ENCODE measurements at places on chromosomes 4 and X.

DNA sequence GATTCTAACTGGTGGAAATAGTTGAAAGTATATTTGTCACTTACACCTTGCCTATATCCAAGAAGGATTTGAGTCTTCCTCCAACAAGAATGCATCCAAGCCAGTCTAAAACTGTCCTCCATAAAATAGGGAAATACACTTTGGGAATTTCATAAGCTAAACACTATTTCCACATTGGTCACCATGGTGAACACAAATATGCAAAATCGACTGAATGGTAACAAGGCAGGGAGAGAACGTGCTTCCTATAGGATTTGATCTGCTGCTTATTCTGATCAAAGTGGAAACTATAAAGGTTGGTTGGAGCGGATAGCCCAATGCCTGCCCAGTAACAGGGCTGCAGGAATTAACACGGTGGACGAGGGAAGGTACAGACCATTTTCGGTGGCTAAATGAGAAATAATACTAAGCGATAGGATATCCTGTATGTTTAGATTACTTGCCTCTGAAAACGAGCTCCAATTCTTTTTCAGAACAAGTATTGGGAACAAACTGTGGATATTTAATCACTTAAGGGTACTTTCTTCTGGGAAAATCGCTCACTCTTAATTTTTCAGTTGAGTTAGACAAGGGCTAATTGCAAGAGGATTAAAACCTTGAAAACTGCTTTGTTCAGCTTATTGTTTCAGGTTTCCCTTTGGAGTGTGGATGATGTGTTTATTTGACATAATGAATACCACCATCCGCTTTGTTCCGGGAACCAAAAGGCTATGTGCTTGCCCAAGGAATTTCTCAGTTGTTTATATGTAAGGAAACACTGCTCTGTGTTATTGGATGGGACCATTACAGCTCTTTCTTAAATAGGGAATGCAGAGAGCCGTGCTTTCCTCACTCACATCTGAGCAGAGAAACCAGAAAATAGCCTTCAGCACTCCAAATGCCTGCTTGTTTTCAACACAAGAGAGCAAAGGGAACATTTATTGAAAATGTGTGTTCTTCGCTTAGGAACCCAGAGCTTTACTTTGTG lies 194.4 kb downstream of the CBR4 start:
- DNase-seq, result peak; percentile 75

- no peak for DNase-seq
These were observed 41.0 kb upstream of the CDKN2AIP start for GRCh38 chr4:183403486-183403885.

DNA sequence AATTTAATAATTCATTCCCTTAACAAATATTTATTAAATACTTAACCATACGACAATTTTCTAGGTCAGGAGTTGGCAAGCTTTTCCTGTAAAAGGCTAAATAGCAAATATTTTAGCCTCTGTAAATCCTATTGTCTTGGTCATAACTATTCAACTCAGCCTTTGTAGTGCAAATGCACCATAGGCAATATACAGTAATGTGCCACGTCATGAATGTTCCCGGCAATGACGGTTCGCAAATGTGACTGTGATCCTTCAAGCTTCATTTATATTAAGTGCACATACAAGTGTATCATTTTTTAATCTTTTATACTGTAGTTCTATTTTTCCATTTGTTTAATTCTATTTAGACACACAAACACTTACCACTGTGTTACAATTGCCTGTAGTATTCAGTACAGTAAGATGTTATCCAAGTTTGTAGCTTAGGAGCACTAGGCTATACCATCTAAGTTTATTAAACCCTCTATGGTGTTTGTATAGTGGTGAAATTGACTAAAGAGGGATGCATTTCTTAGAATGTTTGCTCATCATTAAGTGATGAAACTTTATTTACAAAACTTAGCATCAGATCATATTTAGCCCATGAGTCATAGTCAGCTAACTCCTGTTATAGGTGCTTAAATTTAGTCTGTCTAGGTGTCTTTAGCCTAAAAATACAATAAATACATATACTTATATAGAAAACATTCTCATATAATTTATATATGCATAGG lies 553.6 kb downstream of the STPG2 start:
- no peak for DNase-seq

- DNase-seq, result peak; percentile 44
These were observed 36.9 kb downstream of the CEP44 start for GRCh38 chr4:174320494-174321199.

DNA sequence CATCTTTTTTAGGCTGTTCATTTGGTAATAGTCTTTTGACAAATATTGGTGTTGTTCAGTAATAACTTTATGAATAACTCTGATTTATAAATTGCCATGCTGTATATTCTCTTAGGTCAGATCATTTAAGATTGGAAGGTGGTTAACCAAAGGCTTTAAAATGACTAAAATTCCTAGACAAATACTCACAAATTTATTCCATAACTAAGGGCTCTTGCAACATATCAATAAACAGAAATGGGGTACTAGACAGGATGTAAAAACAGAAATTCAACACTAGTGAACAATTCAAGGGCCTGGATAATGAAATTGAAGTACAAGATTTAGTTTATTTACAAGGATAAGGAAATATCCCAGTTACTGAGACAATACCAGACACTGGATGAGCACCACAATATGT lies 328.6 kb downstream of the PCDH19 start:
- no peak for DNase-seq

- no peak for DNase-seq
These were observed 138.4 kb downstream of the CPE start for GRCh38 chr4:165517216-165517615.

GRCh38 chrX:36019125-36019524 lies 99.6 kb downstream of the CFAP47 start:
- DNase-seq, result no peak

DNA sequence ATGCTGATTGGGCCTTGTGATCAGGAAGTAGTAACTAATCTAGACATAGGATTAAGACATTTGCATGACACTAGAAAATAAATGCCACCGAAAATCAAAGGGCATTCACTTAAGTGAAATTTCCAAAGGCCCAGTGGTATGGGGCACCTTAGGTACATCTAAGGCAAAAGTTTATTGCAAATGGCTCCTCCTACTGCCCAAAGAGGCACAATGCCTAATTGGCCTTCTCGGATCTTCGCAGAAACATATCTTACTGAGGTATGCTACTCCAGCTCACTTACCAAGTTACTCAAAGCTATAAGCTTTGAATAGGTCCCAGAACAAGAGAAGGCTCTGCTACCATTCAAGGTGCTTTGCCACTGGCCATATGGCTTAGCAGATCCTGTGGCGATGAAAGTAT lies 174.8 kb upstream of the CXCL13 start:
- DNase-seq, result no peak

DNA sequence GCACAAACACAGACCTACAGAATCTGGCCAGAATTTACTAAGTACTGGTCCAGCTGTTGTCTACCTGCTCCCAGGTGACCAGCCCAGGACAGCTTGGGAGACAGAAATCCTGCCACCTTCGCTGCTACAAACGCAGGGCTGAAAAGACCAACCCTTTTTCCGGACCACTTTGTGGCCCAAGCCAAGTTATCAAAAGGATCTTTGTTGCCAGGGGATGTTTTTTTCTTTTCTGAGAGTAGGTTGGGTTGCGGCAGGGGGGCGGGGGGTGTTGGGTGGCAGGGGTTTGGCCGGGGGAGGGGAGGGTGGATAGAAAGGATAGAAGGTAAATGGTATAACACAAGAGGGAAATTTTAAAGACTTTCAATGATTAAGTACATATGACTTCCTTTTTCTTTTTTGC lies 63.4 kb downstream of the STOX2 start:
- no peak for DNase-seq

DNA sequence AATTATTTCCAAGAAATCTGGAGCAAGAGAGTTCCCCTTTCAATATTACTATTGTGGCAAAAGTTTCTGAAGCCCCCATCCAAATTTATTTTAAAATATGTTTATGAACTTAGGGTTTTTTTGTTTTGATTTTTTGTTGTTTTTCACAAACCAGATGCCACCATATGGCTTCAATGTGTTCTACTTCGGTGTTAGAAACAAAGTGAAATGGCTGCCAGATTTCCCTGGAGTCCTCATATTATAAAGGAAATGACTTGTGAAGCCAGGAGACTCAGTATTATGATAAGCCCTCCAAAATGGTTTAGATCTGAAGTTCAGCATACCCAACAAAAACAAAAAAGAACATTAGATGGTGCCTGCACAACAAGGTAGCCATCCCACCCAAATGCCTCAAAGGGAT lies 154.2 kb upstream of the SPANXC start:
- DNase-seq, result no peak

DNA sequence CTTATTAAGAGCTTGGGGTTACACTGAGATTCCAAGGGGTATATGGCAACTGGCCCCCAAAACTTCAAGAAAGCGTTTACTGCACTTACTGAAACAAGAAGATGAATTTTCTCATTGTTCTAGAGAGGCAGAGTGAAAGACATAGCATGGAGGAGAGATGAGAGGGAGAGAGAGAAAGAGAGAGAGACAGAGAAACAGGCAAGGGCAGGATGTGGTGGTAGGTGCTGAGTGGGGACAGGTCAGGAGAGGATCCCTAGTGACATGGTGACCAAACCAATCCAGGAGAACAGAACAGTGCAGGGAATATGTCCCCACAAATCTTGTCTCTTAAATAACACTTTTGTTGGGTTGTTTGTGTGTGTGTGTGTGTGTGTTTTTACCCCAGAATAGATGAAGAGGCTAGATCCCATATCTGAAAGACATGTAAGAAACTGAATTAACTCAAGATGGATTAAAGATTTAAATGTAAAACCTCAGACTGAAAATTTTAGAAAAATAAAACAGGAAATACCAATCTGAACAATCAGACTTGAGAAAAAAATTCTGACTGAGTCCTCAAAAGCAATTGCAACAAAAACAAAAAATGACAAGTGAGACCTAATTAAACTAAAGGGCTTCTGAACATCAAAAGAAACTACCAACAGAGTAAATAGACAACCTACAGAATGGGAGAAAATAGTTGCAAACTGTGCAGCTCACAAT lies 202.2 kb downstream of the QDPR start:
- DNase-seq, result peak; percentile 13

DNA sequence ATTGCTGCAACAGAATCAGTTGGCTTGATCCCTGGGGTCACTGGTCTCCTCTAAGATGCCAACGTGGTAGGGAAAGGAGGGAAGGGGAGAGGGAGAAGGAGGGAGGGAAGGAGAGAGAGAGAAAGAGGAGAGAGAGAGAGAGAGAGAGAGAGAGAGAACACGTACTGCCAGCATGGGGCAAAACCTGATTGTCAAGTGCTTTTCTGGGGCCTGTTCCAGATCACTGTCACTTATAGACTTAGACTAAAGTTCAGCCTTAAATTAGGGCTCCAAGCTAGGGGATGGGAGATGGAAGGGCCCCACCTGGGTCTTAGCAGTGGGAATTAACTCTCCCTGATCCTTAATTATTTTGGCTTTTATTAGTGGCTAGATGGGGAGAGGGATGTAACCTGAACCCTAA lies 12.9 kb downstream of the SHROOM4 start:
- DNase-seq, result peak; percentile 21

- peak; percentile 46 for DNase-seq
These were observed 1.3 kb downstream of the NAF1 start for GRCh38 chr4:163165217-163166017.

- peak; percentile 39 for DNase-seq
These were observed 26.0 kb downstream of the KIT start for GRCh38 chr4:54683616-54684346.

DNA sequence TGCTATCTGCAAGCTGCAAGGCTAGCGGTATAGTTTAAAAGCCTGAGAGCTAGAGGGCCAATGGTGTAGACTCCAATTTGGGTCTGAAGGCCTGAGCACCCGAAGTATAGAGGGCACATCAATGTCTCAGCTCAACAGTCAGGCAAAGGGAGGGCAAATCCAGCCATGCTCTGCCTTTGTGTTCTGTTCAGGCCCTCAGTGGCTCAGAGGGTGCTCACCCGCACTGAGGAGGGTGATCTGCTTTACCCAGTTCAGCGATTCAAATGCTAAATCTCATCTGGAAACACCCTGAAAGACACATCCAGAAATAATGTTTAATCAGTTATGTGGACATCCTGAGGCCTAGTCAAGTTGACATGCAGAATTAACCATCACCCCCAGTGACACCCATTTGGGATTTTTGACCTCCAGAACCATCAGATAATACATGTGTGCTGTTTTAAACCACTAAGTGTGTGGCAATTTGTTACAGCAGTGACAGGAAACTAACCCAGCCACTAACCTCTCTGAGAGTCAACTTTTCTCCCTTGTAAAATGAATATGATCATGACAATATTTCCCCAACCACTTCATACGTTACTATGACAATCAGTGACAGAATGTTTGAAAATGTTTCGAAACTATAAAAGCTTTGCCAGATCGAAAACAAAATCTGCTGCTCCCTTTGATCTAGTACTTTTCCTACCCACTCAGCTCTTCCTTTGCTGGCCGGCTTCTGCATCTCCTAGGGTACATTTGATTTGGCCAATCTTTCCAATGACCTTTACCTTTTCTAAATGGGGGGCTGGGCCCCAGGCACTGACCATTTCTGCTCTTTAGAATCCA lies 8.4 kb upstream of the TBL1X start:
- no peak for DNase-seq

GRCh38 chrX:2374086-2374485 lies 126.7 kb downstream of the DHRSX start:
- no peak for DNase-seq

- DNase-seq, result no peak
These were observed 85.3 kb downstream of the CLCN4 start for GRCh38 chrX:10242026-10242425.

DNA sequence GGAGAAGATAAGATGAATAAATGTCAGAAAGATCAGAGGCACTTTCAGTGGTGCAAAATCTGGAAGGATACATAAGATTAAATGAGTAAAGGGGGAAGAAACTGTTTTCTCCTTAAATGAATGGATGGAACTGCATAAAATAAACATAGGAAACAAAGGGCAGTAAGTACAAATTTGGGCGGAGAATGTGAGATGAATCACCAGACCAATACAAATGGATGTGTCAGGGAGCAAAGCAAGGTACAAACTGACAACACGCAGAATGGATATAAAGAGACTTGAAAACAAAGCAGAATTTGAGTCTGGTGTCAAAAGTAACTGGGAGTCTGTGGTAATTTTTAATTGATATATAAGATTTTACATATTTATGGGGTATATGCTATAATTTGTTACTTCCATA lies 175.3 kb upstream of the PCDH18 start:
- DNase-seq, result peak; percentile 40

- peak; percentile 40 for DNase-seq
These were observed 42.4 kb downstream of the DCUN1D4 start for GRCh38 chr4:51885363-51885762.

GRCh38 chr4:808860-809570 lies 16.9 kb downstream of the CPLX1 start:
- no peak for DNase-seq

GRCh38 chr4:34950926-34951325 lies 1293.4 kb downstream of the ARAP2 start:
- no peak for DNase-seq

- DNase-seq, result peak; percentile 20
These were observed 227.7 kb downstream of the BCOR start for GRCh38 chrX:39869846-39870601.

DNA sequence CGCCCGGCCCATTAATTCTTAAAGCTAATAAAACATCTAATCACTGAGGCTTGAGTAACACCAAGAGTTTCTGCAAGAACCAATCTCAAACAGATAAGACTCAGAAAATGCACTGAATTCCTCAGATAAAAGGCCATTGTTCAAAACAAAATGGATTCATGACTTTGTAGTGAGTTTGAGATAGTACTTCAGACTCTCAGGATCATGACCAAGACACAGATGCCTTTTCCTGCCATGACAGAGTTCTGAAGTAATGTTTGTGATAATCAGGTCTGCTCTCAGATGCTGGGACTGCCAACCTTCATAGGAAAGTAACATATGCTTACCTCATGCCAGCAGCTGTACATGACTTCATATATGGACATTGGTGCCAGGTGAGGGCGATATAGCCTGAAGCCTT lies 54.6 kb downstream of the NIPAL1 start:
- no peak for DNase-seq
